ENCODE measurements at places on chromosomes 2 and 18.

DNA sequence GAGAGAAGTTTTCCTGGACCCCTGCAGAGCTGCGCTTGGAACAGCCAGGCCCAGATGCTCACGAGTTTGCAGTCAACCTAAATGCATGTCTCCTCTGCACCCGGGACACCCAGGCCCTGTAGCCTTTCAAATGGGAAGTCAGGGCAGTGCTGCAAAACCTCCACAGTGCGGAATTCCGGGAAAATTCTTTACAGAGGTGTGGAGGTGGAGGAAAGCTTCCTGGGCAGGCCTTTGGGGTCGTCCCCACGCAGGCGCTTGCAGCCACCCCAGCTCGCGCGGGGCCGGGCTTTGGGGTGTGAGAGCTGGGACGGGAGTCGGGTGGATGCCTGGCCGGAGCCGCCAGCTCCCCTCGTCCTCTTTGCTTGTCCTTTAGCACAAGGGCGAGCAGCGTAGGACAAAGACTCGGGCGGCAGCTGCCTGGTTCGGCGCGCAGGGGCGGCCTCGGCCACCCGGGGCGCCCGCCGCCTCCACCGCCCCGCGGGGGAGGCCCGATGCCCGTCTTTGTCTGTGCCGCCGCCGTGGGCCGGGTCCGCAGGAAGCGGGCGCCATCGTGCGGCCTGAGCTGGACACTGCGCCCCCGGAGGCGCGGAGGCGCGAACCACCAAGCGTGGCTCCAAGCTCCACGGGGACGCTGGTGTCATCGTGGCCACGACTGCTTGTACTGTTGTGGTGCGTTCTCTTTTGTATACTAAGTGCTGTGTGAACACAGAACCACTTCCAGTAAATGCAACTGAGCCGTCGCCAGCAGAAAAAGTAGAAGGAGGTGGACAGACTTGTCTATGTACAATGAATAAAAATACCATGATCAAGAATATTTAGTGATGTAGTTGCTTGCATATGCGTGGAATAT lies 28.2 kb upstream of the BCL11A start:
- DNase-seq = peak; percentile 78

- DNase-seq = no peak
Observed at GRCh38 chr2:143015656-143016055, 113.6 kb upstream of the ARHGAP15 start.

- no peak for DNase-seq
Observed at GRCh38 chr2:170464268-170464667, 250.9 kb upstream of the SP5 start.

GRCh38 chr2:28601616-28602015 lies 105.8 kb downstream of the PLB1 start:
- no peak for DNase-seq

GRCh38 chr18:7557973-7558372 lies 9.1 kb upstream of the PTPRM start:
- no peak for DNase-seq

- DNase-seq = no peak
Observed at GRCh38 chr2:170742896-170743529, 27.2 kb upstream of the ERICH2 start.

DNA sequence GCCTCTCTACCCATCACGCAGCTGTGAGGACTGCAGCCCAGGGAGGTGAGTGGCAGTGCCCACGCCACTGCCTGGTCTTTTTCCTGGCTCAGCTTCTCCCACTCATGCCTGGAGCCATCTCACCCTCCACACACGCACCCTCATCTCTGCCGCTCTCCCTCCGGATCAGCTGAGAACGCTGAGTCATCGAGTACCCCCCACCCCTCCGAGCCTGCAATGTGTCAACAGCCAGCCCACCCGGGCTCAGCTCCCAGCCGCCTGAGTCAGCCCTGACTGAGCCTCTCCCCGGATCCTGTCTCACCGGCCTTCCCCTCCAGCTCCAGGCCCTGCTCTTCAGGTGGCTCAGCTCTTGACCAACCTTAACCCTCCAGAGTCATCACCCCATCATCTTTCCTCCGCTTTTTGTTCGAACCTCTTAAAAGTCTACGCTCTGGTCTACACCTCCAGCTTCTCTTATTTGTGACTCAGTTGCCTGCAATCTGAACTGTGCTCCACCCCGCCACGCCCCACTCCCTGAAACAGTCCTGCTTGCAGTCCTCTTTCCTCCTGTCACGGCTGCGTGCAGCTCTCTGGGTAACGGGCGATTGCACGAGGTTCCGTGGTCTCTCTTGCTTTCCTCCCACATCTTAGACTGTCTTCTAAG lies 94.4 kb upstream of the ASAP2 start:
- no peak for DNase-seq

DNA sequence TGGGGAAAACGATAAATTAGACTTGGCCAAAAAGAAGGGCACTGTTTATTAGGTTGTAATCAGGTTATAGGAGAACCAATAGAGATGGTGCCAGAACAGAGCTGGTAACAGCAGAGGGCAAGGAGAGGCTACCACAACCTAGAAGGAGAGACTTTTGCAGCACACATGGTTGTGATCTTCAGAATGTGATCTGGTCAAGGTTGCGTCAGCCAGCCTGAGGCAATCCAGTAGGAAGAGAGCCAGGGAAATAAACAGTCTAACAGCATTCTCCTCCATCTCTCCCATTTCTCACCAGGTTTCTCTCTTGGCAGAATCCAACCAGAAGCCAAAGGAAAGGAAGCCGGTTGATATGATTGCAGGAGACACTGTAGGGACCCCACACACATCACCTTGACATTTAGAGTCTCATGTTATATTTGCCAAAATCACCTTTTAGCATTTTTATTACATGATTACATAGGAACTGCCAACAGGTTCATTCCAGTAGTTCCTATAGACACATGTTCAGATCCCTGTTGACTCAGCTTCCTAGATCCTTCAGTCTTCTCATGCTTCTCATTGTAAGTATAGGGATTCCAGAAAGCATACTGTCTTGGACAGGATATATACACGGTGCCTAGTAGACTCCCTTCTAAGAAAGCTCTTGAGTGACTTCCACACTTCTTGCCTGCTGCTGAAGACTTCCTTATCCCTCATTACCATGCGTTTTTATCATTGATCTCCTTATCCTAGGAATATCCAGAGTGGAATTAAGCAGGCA lies 17.6 kb upstream of the SPATS2L start:
- DNase-seq = no peak

DNA sequence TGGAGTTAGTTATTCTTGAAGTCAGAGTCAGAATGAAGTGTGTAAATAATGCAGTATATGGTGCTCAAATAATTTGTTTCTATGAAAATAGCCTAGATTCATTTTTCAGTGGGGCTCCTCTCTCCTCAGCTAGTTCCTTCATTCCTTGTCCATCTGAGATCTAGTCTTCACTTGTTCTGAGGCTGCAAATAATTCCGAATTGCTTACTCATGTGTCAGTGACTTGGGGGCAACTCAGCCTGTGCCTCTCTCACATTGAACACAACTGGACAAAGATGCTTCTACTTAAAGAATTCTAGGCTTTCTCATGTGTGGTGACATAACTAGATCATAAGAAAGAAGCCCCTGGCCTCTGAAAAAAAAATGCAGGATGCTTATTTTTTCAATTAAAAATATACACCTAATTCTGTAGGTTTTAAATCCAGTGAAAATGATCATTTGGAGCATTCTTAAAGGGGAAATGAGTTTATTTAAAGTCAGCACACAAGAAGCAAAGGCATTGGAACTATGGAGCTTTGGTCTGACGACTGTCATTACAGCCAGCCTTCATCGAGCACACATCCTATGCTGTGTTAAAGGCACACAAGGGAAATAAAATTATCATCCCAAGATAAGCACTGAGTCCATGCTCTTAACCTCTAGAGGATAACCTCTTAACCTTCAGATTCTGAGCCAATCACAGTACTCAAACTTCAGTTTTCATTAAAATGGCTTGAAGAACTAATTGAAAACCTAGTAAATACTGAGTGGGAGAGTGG lies 24.8 kb upstream of the SCN7A start:
- no peak for DNase-seq

GRCh38 chr2:86251840-86252266 lies 52.6 kb downstream of the MRPL35 start:
- no peak for DNase-seq

- no peak for DNase-seq
Observed at GRCh38 chr2:3290655-3291054, 87.0 kb downstream of the EIPR1 start.

GRCh38 chr2:240568678-240569522 lies 616 bp downstream of the RNPEPL1 start:
- peak; percentile 75 for DNase-seq

DNA sequence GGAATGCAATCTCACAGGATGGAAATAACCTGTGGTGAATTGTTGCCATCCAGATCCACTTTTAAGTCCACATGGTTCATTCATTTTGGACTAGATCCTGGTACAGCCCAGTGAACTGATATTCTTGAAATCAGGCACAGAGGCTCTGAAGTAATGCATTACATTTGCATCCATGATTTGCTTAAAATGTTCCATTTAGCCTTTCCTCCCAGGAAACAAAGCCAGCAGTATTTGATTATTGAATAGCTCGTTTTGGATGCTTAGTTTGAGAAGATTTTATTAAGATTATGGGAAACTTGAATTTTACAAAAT lies 995.8 kb upstream of the CDH2 start:
- DNase-seq = no peak

DNA sequence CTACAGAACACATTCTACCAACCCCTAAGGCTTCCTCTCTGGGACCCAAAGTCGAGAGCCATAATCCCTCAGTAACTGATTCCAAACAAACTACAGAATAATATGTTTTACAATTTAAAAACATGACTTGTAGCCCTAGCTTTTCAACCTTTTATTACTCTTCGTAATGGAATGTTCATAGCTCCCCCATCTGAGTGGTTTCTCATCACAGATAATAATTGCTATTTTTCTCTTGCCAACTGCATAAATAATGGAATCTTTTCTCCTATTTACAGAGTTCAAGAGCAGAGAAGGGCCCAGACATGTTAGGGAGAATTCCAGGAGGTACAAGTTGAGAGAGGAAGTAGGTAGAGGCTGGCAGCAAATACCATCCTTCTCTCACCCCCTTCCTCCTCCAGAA lies 59.9 kb upstream of the CERS6 start:
- DNase-seq = no peak

DNA sequence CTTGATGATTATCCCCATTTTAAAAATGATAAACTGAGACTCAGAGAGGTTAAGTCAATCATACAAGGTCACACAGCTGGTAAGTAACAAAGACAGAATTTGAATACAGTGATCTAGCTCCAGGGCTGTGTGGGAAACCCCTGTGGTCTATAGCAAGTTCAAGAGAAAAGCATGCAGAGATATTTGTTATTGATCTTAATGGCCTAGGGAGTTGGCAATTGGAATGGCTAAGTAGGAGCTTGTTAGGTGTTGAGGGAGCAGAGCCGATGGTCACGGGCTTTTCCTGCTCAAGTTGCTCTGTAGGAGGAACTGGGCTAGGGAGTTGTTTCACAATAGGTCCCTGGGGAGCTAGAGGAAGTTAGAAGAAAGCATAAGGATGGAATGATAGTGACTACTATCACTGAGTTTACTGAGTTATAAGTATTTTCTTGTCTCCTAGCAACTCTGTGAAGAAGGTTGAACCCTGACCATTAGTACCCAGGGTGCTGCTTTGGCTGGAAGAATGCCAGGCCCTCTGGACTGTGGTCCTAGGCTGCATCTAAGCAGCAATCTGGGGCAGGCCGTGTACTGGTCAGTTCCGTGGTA lies 30.0 kb downstream of the RNF125 start:
- DNase-seq = no peak

GRCh38 chr2:73376681-73377080 lies 9.0 kb upstream of the ALMS1 start:
- no peak for DNase-seq

GRCh38 chr2:47002480-47003381 lies 87.1 kb upstream of the MCFD2 start:
- DNase-seq = peak; percentile 78

DNA sequence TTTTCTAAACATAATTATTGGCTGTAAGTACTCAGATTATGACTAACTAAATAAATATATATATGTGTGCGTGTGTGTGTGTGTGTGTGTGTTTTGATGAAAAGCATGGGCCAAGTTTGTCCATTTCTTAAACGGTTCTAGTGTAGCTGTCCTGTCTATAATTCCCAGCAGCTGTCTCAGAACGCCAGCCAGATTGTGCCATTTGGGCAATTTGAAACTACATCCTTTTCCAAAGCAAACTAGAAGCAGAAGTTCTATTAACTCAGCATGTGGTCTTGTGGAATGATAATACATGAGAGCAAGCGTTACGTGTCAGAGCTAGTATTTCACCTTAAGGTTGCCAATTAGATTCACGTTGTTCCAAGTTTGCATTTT lies 1.7 kb downstream of the ARHGAP28 start:
- DNase-seq = peak; percentile 65

DNA sequence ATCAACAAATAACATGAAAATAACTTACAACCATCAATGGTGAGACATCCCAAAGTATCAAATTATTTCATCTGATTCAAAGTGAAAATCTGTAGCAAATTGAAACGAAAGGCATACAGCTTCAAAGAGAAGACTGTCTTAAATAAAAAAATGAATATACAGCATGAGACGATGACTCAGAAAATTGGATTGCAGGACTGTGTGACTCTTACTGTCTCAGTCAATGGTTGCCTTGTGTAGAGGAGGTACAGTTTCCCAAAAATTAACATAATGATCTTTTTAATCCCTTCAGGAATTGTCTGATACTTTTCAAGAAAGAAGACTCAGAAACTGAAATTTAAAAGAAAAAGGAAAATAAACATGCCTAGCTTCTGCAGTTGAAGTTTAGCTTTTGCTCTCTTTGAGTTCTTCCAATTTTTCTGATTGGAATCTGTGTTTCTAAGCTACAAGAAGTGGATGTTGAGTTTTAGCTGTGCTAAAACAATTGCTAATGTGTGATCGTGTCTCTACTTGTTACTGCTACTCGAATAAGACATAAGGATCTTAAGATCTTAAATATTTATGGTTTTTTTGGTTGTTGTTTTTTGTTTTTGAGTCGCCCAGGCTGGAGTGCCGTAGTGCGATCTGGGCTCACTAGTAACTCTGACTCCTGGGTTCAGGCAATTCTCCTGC lies 41.1 kb upstream of the EPB41L3 start:
- DNase-seq = no peak

- DNase-seq = peak; percentile 68
Observed at GRCh38 chr18:46281185-46282176, 177.3 kb downstream of the HAUS1 start.

GRCh38 chr2:70141212-70141901 lies 49.5 kb downstream of the C2orf42 start:
- DNase-seq = peak; percentile 45

- no peak for DNase-seq
Observed at GRCh38 chr18:71105078-71105819, 816.4 kb downstream of the SOCS6 start.

GRCh38 chr2:147327613-147328012 lies 517.2 kb upstream of the ACVR2A start:
- no peak for DNase-seq

DNA sequence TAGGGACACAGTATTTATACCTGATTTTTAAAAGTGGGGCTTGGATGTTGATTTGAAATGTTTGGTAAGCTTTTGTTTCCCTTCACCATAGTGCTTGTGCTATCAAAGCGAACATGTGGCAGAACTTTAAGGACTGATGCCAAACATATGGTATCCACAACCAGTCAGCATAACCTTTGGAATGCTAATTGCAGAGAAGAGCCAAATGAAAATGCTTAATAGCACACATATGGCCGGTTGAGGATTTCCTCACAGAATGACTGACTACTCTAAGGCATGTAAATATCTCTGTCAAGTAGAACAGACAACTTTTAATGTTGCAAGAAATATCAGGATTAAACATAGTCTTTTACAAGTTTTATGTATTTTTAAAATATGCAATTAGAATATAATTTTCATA lies 120.9 kb upstream of the COL3A1 start:
- peak; percentile 45 for DNase-seq
